ENCODE measurements at places on chromosomes 3 and 15.

GRCh38 chr15:73865904-73866303, 7.5 kb upstream of the TBC1D21 start:
- DNase-seq: no peak

DNA sequence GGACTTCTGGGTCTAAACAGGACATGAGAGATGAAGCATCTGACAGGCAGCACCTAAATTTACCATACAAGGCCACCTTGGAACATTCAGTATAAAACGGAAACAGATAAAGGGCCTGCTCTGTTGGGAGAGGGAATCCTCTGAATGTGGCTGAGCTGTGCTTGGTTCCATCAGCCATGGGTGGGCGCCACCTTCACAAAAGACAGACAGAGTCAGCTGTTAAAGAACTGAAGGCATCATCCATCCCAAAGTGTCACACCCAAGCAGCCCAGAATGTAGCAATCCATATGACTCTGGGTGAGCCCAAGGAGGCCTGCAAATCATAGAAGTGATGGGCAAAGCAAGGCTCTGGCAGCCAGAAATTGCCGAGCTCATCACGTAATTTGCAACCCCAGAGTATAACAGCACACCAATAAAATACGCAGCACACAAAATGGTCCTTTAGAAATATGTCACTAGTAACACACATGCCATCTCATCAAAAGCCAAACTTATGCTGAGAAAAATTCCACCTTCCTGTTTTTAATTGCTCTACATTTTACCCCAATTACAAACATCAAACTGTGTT, 24.8 kb upstream of the RBP1 start:
- DNase-seq: no peak

GRCh38 chr15:91182101-91182500, 82.0 kb downstream of the SV2B start:
- no peak for DNase-seq

GRCh38 chr3:7489417-7489816, 628.5 kb downstream of the GRM7 start:
- DNase-seq: no peak

DNA sequence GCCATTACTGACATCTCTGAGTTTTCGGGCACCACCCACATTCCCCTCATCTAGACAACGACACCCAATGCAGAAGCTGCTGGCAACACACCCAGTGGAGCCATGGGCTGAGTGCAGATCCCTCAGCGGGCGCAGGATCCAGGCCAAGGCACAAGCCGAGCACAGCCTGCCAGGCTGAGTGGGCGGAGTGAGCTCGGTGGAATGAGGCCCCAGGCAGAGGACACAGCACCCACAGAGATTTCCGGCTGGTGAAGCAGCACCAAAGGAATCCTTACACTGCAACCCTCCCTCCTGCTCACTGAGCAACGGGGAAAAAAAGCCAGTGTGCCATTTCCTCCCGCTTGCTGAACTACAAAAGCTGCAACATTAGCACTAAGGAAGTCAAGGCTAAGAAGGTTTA, 34.3 kb downstream of the ZMAT3 start:
- no peak for DNase-seq

GRCh38 chr15:28246605-28247004, 75.4 kb downstream of the HERC2 start:
- DNase-seq: no peak

GRCh38 chr3:188229177-188229576, 75.2 kb downstream of the LPP start:
- DNase-seq: no peak

GRCh38 chr3:195164573-195165264, 106.2 kb downstream of the XXYLT1 start:
- no peak for DNase-seq

GRCh38 chr3:10142707-10143560, 1.4 kb downstream of the VHL start:
- DNase-seq: no peak

DNA sequence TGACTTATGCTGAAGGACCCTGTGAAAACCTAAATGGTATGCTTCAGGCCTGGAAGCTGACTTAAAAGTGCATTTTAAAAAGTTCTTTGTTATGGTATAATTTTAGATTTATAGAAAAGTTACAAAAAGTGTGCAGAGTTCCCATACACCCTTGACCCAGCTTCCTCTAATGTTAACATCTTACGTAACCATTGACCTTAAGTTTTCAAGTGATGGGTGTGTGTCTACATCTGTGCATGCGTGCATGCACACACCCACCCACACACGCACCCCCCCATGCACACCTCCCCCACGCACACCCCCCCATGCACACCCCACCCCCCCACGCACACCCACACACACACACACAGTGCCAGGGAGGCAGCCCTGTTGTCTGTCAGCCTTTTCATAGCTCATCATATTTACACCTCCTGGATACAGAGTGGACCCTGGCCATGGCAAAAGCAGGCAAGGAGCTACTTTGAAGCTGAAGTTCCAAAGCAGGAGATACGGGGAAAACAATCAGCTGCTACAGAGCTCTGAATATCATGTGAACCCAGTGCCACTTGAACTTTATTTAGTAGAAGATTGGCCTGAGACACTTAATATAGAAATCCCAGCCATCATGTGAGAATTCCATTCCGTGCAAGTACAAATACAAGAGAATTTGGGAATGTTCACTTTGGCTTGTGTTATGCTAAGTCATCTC, 30.0 kb upstream of the TRAK1 start:
- DNase-seq: no peak

- no peak for DNase-seq
Observed at GRCh38 chr15:28078191-28078719, 20.9 kb downstream of the OCA2 start.

- DNase-seq: no peak
Observed at GRCh38 chr15:64568765-64569164, 108.4 kb downstream of the ZNF609 start.

DNA sequence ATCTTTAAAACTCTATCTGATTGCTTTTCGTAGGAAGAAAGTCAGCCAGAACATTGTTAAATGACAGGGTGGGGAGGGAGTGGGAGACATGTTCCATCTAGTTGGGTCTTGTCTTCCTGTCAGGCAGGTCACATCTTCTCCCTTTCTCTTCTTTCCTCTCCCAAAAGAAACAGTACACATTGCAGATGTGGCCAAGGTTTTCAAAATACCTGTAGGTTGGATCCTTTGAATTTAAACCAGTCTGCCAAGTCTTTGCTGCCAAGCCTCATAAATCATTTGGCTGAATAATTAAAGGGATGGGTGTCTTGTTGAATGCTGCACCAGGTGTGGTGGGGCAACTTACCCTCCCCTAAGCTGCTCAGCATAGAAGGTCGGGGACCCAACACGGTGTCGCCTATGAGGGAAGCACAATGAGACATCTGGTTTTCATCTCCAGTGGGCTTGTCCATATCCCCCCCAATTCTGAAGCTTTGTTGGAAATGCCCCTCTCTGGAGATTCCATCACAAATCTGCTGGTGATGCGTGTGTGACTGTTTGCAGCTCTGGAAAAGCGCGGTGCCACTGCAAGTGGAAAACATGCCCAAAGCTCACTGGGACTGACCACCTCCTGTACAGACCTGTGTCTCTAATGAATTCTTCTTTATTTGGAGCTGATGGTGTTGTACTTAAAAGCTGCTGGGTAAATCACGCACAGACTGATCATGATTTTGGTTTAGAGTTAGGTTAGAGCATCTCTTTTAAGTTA, 112.6 kb downstream of the FILIP1L start:
- no peak for DNase-seq

GRCh38 chr3:184498986-184499606, 62.5 kb upstream of the EPHB3 start:
- DNase-seq: no peak

GRCh38 chr15:43922021-43922420, 95.2 kb downstream of the WDR76 start:
- DNase-seq: no peak

DNA sequence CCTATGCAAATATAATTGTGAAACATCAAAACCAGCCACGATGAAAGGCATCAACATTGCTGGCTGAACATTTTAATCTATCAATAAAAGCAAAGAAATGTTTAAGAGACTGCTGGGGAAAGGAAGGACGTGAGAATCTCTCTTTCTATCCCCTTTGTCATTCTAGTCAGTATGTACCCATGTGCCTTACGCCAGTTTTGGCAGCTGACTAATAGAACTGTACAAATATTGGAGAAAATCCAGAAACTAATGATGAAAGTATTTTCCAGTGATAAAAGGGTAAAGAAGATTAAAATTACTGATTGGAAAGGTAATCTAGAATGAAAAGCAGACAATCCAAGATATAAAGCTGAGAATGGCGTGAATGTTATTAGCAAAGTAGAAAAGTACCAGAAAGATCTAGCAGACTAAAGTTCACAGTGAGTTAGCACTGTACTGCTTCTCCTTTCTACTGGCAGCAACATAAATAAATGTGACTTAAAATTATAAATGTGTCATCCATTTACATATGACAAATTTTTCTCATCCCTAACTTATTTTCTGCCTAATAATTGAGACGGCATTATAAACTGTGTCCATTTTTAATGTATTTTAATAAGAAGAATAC, 401.9 kb upstream of the CNTN4 start:
- no peak for DNase-seq

DNA sequence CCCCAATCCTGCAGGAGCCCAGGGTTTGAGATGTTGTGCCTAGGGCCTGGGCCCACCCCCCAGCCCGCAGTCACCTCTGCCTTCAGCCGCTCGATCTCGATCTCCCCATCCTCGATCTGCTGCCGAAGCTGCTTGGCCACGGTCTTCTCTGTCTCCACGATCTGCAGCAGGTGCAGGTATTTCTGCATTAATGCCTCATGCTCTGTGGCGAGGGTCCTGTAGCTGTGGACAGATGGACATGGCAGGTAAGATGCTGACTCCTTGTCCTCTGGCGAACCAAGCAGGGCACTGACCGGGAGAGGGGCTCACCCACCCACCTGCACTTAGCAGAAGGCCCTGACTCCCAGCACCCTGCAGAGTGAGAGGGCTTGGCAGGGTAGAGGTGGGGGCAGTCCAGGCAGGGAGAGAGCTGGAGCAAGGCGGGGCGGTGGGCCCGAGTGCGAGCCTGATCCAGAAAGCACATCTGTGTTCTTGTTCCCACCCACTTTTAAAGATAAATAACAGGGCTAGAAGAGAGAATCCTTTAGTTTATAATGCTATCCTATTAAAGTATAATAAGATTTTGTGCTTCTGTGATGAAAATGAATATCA, 32.2 kb downstream of the RASGRF1 start:
- no peak for DNase-seq

GRCh38 chr3:48215876-48216275, 7.4 kb upstream of the CAMP start:
- DNase-seq: no peak

DNA sequence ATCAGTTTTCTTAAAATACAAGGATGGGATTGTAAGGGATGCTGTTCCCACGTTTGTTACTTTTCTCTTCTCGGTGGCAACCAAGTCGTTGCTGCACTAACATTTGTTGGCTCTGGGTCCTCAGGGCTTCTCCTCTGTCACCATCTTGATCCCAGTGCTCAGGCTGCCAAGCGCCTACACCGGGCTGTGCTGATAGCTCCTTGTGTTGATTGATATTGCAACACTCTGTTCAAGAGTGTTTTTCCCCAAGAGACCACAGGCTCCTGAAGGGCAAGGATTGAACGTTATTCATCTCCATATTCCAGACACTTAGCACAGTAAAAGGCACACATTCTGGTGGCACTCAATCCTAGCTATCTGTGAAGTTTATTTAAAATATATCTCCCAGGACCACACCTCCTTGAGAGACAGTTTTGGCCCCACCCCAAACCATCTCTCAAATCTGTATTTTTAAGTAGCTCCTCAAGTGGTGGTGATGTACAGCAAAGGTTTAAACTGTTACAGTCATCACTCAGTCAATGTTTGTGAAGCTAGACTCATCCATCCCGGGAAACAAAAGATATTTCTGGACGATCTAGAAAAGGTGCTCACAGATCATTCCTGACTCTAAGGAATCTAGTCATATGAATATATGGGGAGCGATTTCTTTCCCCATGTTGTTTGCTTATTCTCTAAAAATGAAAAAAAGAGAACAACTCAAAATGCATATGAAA, 38.5 kb upstream of the FOXP1 start:
- DNase-seq: no peak

GRCh38 chr3:66413151-66413751, 87.6 kb downstream of the LRIG1 start:
- no peak for DNase-seq

DNA sequence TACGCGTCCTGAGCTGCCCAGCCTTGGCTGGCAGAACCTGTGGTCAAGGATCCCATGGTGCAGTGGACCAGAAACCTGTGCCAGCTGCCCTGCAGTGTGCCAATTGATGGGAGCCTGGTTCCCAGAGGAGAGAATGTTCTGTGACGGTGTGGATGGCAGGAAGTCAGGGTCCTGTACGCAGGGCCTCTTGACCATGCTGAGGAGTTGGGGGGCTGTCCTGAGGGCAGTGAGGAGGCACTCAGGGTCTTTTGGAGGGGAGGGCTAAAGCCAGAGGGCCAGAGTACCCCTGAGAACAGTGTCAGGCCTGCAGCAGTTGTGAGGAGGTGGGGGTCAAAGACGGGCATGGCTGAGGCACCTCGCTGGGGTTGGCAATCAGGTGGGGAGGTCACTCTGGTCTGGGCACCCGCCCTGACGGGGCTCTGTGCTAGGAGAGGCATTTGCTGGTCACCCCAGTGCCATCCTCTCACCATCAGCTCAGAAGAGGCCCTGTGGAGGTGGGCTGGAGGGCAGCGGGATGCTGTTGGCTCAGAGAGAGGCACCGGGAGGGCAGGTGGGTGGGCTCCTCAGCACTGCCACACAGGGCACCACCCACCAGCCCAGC, 61.0 kb downstream of the SCN5A start:
- no peak for DNase-seq

DNA sequence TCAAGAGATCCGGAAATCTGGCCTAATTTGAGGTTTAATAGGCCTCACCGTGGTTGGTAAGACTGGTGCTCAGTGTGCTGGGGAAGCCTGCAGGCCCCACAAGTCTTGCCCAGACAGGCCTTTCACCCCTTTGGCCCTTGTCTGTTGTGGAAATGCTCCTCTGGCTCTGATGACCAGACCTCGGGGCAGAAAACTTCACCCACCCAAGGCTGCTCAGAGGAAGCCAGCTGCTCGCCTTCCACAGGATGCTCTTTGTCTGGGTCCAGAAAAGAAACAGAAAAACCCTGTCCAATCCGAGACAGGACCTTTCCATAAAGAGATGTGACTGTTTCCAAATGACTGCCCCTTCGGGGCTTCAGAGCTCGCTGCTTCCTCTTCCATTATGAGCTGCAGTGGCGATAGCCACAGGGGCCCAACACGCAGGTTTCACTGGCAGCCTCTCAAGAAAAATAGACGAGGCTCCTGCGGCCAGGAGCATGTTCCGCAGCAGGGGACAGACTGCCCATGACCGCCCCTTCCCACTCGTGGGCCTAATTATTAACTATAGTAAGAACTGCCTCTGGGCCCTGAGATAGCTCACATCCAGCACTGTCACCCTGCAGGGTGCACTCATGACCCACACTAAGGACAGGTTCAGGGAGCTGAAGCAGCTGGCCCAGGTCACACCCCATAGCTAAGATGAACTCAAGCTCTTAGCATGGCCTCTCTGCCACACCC, 6.8 kb upstream of the SNX22 start:
- DNase-seq: no peak

- peak; percentile 65 for DNase-seq
Observed at GRCh38 chr3:24494618-24495325, at the start of gene THRB. THRB (minus strand) TSS chr3:24494850.
